PC-3 (cell line): ENCODE measurements at places on chromosomes 13 and 19. TPM values are rescaled to one million over a fixed set of nuclear protein-coding genes. Genes with fewer than 3 reads are reported as not detected.

DNA sequence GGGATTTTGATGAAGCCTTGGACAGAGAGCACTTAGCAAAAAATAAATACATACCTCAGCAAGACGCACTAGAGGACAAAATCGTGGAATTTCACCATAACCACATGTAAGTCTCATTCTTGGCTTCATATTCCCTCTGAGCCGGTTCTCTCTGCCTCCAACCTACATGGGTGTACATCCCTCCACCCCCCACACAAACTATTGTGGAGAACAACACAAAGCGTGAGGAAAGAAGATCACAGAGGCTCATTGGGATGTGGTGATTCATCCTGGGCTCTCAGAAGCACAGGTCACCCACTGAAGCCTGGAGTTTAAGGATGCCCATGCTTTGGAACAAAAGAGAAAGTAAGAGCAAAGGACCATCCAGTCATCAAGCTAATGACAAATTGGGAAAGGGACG lies 192.2 kb downstream of the STK24 start:
- DNase-seq, result no peak

Gene ERICH4
- not detected in 2 replicates for total RNA-seq

- DNase-seq, result no peak
Observed at GRCh38 chr19:14410091-14411051, 8.8 kb downstream of the DDX39A start.

Gene KLK8
- total RNA-seq, result 2.3 TPM in 1 of 2 replicates, not detected in the other

GRCh38 chr13:99976575-99976974 lies 5.0 kb upstream of the ZIC5 start:
- DNase-seq, result no peak

GRCh38 chr19:32824916-32825608 lies 44.5 kb downstream of the SLC7A9 start:
- DNase-seq, result no peak

Gene ZNF208
- total RNA-seq, result not detected in 2 replicates

DNA sequence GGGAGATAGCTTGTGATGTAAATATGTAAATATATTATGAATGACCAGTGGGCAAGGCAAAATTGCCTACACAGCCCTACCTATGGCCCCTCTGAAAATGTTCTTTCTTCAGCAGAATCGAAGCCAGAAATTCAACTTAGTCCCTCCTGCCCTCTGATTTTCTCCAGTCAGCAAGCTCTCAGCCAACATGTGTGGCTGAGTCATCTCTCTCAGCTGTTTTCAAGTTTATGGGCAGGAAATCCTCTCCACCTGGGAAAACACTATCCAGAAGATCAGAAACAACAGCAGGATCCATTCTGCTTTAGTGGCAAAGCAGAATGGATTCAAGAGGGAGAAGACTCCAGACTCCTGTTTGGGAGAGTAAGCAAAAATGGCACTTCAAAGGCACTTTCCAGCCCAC lies 8.9 kb upstream of the ZNF527 start:
- no peak for DNase-seq

DNA sequence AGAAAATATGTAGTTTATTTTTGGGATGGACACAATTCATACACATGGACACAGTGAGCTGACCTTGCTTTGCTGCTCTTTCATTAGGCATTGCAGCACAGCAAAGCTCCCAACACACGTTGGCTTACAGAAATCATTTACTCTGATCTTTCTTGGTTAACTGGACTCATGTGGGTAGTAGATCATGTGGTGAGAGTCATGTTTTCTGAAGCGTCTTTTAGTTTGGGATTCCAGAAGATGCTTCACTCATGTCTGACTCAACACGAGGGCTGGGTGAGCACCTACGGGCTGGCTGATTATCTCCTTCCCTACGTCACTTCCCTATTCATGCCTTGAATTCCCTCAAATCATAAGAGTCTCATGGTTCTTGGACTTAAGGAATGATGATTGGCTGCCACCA lies 12.1 kb upstream of the LGALS16 start:
- no peak for DNase-seq

GRCh38 chr19:54731191-54731590 lies 6.9 kb downstream of the KIR3DL3 start:
- no peak for DNase-seq

DNA sequence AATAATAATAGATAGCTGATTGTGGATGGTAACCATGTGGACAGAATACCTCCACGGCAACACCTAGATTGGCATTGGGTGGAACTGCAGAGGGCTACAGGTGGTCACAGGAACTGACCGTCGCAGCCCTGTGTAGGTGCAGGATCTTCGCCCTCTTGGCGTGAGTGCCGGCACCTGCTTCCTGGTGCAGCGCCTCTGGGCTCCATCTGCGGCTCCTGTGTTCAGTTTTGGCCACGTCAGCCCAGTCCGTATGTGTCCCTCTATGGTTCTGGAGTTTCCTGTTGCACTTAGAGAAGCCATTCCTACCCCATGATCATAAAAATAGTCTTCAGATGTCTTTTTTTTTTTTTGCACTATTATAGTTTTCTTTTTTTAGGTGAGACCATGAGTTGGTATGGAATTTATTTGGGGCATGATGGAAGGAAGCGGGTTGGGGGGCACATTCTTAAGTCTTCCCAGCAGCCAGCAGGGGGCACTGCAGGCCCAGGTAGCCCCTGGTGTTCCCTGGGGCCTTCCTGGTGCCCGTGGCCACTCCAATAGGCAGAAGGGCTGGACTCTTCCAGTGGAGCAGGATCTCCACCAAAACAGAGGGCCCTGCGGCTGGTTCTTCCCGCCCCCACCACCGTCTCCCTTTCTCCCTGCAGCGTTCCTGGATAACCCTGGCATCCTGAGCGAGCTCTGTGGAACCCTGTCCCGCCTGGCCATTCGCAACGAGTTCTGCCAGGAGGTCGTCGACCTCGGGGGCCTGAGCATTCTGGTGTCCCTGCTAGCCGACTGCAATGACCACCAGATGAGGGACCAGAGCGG lies 10.1 kb upstream of the SLC25A42 start:
- peak; percentile 36 for DNase-seq

Gene CASP14
- 5.0 and 8.9 TPM in 2 replicates for total RNA-seq

DNA sequence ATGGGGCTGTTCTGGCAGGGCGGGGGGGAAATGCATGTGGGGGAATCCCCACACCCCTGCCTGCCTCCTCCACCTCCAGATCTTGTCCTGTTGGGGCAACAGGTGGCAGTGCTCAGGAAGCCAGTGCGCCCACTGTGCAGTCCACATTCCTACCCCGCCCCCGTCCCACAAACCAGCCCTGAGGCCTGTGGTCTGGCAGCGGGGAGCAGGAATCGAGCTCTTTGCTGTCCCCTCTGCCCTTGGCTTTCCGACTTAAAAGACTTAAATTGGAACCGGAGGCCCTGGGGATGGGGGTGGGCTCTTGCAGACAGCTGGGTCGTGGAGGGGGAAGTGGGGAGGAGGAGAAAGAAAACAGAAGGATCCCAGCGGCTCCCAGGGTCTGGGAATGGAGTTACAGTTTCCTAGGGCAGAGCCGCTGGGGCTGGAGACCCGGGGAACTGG lies 4.3 kb downstream of the NANOS3 start:
- no peak for DNase-seq

DNA sequence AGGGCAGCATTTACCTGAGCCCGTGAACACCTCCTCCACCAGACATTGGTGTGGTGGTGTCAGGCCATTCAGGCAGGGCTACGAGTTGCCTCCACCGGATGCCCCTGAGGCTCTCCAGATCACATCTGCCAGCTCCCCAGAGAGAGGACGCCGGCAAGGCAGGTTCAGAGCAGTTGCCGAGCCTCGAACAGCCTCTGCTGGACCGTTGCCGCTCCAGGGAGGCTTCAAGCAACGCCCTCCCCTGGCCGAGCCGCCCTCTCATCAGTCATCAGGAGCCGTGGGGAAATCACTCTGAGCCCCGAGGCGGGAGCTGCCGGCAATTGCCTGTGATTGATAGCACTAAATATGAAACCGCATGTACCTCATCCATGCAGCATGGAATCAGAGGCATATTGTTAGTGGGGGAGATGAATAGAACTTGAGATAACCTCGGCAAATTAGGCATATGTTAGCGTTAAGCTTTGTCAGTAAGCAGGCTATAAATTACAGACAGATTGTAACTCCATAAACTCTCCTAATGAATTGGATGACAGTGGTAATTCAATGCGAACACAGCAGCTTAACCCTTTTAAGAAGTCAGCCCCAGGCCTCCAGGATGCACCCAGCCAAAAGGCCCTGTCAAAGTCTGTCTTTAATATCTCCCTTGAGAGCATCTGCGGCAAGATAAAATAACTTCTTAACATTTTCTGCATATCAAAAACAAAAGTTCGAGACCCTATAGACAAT lies 29.8 kb upstream of the SPACA7 start:
- DNase-seq, result no peak

DNA sequence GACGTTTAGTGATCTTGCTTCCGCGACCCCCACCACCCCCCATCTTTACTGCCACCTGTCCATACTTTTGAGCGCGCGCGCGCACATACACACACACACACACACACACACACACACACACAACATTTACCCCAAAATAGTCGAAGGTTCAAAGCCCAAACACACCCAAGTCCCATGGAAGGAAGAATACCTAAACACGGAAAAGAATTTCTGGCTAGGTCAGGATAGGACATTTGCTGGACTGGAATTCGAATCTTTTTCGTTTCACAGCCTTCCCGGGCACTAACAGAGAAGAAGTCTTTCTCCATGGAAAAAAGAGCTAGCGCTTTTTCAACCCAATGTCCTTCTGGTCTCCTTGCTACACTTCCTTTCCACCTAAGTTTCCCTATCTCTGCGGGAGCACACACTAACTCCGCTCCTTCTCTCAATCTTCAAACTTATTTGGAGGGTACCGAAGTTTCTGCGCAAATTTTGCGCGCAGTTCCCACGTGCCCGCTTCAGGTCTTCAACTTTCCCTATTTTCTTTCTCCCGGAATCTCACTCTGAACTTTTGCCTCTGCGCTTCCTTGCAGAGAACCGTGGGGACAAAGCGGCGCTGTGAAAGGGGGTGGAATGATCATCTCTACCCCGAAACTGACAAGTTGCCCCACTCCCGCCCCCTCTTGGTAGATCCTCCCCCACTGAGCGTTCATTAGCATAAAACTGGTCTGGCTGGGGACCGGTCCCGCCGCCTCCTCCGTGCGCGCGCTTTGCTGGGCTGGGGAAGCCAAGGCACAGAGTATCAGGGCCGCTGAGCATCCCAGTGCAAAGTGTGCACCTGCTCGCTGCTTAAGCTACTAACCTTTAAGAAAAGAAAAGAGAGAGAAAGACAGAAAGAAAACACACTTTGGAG lies 2.7 kb downstream of the DACH1 start:
- DNase-seq, result no peak

GRCh38 chr19:39110263-39110967 lies 15.2 kb upstream of the PAK4 start:
- DNase-seq, result peak; percentile 61
